CD4-positive, alpha-beta T cell treated with Interleukin-15 for 4 hours (primary cell): ENCODE measurements at places on chromosomes 1 and 21.
A peak's percentile ranks its signal among the peaks of the same experiment; 100 is the strongest.

GRCh38 chr1:66383168-66383567, 150.8 kb upstream of the SGIP1 start:
- DNase-seq: no peak

- no peak for DNase-seq
Observed at GRCh38 chr1:185656663-185657062, 77.5 kb upstream of the HMCN1 start.

DNA sequence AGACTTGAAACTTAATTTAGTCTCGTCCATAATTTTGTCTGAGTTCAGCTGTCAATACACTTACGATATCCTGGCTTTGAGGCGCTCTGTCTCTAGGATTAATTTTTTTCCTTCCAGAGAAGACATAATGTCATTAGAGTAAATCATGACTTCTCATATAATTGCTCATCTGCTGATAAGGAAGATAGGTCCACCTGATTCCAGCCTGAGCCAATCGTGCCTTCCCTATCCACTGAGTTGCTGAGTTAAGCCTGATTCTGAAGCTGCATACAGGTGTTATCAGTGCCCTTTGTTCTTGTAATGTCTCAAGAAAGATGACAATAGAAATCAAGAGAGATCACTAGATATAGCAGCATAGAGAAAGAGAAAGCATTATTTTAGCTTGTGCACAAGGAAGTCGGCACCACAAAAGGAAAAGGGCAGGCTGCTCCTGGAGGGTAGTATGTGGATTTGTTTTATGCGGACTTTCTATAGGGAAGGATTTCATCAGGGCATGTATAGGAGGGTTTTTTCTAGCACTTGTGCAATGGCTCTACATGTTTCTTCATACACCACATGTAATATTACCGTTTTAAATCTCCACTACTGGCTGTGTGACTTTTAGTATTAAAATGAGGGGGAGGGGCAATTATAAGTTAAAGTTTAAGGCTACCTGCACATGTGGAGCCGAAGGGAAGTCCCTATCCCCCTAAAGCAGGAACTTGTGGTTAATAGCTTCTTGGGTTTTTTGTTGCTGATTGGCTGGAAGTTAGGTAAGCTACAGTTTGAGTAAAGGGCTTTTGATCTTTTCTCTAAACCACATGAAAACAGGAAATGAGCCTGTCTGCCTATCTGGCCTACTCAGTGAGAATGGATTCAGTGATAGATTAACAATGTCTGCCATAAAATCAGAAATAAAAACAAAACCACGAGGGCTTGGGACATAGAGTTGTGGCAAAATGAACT, 133.4 kb downstream of the PLPPR5 start:
- DNase-seq: peak; percentile 86

- no peak for DNase-seq
Observed at GRCh38 chr1:119101563-119101962, 38.9 kb downstream of the WARS2 start.

- no peak for DNase-seq
Observed at GRCh38 chr1:15427280-15427666, 11.0 kb upstream of the CTRC start.

DNA sequence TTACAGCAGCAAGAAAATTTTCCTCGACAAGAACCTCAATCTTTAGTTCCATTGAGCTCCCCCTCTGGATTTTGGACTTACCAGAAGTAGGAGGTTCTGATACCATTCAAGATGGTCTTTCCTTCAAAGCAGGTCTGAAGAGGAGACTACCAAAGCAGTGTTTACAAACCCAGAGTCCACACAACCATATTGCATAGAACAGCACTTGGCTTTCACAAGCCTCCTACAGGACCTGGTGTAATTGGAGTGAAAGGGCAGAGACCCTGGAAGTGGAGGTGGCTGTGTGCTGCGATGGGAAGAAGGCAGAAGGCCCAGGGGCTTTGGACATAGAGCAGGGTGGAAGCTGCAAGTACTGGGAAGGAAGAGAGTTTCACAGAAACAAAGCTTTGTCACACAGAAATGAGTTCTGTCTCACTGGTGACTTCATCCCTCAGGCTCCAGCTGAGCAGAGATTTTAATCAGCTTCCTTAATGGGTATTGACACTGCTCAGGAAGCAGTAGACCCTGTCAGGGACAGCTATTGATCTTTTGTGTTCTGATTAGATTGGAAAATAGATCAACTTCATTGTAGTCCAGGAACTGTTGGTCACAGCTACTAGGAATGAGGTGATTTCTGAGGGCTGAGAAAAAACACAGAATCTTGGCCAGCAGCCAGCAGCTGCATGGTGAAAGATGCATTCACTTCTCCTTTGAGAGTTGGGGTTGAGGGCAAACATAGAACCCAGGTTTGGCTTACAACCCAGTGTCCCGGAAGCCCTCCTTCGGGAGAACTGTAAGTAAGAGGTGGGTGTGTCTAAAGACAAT, 124.0 kb downstream of the SYT2 start:
- DNase-seq: no peak

GRCh38 chr21:14603202-14603601, 57.1 kb upstream of the SAMSN1 start:
- no peak for DNase-seq

DNA sequence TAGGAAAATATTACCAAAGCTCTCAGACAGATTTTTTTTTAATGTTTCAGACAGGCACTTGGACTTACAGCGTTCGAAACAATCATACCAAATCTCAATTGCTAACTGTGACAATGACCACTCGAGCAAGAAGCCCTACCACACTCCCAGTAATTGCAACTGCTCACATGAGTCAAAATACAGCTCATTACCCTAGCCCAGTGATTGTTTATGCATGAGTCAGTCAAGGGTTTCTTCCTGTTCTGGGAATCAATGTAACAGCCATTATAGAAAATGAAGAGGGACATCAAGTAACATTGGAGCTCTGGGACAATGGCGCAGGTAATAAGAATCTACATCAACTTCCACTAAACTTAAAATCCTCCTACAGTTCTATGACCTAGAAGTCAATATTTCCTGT, 56.1 kb upstream of the SH3GLB1 start:
- no peak for DNase-seq
